ENCODE measurements at places on chromosomes 2 and 18.

GRCh38 chr2:227221120-227221519, 56.7 kb downstream of the COL4A3 start:
- no peak for DNase-seq

DNA sequence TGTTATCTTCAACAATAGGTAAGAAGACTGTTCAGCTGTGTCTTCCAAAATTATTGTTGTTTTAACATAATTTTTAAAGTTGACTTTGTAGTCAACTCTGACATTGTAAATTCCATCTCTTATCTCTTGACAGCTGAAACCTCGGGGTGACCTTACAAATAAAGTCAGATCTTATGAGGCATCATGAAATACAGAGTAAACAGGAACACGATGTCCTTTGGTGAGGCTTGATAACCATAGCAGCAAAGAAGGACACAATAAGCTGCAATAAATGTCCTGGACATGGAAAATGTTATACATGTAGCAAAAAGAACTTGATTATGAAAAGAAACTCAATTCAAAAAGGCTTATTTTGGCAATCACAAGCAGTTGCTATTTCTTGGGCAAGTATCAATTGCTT, 618.9 kb upstream of the SLC39A10 start:
- no peak for DNase-seq

- no peak for DNase-seq
Measured at GRCh38 chr2:235384624-235385023, 109.2 kb upstream of the AGAP1 start.

GRCh38 chr2:238972146-238972445, 124.2 kb downstream of the TWIST2 start:
- no peak for DNase-seq

DNA sequence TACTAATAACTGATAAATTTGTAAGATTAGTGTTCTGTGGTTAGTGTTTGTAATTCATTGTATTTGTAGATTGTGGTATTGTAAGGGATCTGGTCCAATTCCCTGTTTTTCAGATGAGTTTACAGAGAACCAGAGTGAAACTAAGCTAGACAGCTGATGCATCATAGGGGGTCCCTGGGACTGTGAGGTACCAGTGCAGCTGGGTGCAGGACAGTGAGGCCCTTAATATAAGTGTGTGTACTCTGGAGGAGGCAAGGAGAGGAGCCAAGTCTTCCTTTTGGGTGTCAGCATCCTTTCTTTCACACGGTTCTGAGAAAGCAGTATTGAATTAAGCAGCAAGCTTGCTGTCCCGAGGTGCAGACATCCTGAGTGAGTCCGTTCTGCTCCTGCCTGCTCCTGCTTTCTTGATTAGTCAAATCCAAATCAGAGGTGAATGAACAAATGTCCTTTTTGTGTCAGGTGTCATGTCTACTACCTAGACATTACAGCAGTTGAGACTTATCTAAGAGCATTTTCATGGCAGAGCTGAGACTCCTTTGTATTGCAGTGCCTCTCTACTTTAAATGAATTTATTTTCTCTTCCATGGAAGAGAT, 194.9 kb downstream of the MCFD2 start:
- DNase-seq: no peak

GRCh38 chr2:142892715-142893114, 15.3 kb downstream of the KYNU start:
- DNase-seq: no peak

GRCh38 chr2:52369178-52369577, 1337.2 kb upstream of the NRXN1 start:
- DNase-seq: no peak
